Sciatic nerve (tissue), 2 donors: ENCODE measurements at places on chromosomes 1 and 21.

DNA sequence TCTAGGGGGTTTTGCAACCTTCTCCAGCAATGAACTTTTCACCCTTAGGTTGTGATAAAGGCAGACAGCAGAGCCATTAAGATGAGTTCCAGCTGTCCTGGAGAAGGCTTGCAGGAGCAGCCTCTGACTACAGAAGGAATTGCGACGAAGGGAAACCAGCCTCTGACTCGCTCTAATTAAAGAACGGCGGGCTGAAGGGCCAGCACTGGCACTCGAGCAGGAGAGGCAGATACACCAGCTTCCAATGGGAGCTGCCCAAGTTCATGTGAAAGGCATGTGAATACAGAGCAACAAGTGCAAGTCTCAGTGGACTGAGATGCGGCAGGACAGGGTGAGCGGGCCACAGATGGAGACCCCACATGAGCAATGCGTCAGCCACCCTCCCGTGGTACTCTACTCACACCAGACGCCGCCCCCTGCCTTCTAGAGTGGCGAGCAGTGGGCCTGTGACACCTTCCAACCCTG lies 15.7 kb downstream of the RCC2 start:
- no peak for DNase-seq

GRCh38 chr1:66623812-66624211 lies 89.9 kb downstream of the SGIP1 start:
- no peak for DNase-seq

GRCh38 chr1:94929351-94930217 lies 2.7 kb upstream of the CNN3 start:
- DNase-seq = peak; percentile 64

DNA sequence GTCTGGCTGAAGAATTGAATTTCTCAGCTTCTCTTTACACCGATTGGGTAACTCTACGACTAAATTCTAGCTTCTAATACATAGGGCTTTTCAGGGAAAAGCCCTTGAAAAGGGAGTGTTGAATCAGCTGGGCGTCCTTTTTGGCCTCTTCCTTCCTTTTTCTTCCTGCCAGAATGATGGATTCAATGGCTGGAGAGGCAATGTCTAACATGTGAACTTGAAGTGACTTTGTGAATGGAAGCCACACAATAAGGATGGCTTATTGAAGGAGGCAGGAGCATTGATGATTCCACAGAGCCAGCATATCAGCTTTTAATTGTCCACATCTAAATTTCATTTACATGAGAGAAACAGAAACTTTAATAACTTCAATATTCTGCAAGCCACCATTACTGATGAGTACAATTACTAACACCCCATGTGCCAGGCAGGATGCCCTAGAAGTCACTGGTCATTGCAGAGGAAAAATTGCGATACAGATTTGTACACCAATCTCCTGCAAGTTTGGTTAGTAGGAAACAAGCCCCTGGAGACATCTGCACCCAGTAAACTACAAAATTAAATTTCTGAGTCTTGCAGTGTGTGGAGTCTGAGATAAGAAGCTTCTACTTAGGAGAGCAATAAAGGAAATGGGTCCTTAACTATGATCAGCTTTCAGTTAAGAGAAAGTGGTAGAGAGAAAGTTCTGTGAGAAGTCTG lies 56.1 kb downstream of the STYXL2 start:
- DNase-seq = no peak

DNA sequence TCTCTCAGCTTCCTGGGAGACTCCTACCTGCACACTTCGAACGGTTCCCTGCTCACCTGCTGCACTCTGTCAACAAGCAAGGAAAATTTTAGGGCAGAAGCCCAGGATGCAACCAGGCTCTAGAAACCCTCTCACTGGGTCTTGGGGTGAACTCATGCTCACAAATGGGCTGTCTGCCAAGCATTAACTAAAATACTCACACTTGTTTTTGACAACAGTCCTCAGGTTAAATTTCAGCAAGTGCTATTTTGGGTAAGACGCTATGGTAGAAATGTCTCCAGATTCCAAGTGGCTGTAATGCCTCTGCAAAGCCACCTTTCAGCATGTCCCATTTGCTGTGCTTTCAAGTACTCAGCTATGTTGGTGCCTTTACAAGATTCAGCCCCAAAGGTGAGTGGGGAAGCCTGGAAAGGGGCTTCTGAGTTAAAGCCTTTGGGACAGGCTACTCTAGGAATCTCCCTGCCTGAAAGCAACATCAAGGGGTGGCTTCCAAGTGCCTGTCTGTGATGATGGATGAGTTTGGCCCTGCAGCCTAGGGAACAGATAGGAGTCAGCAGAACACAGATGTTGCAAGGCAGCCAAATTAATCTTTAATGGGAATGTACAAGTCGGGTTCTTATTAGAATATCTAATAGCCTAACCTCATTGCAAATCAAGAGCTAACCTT lies 211.9 kb upstream of the SPAG17 start:
- no peak for DNase-seq
